ENCODE measurements at places on chromosomes 7 and 10.

GRCh38 chr10:11601670-11602069, 9.8 kb downstream of the USP6NL start:
- DNase-seq = no peak

- DNase-seq = no peak
These were observed 131.6 kb downstream of the NRBF2 start for GRCh38 chr10:63264617-63265221.

DNA sequence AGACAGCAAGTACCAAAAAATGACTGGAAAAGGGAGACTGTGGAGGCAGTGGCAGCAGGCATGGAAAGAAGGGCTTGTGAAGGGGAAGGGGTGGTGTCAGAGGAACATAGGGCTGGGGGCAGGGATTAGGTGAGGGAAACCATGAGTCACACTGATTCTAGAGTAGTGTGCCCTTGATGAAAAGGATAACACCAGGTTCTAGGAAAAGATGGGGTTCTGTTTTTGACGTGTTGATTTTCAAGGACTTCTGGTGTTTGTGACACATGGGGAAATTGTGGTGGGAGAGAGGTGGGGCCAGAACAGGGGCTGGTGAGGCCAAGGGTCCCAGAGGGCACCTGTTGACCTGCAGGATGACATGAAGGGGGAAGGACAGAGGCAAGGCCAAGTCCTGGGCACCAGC, 57.1 kb downstream of the FIGNL1 start:
- DNase-seq = no peak

DNA sequence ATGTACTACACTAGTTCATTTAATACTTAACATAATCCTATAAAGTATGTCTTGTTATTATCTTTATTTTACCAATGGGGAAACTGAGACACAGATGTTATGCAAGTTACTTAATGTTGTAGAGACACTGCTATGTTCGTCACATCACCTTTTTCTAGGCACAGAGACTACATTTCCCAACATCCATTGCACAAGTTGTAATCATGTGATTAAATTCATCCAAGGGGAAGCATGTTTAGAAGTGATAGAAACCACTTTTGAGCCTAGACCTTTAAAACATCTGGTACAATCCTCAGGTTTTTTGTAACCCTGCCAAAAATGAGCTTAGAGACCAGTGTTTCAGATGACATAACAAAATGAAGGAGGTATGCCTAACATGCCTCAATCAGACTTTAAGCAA, 386.8 kb upstream of the HPS1 start:
- no peak for DNase-seq

- DNase-seq = no peak
These were observed 89.6 kb downstream of the PPP1R17 start for GRCh38 chr7:31776616-31777015.

DNA sequence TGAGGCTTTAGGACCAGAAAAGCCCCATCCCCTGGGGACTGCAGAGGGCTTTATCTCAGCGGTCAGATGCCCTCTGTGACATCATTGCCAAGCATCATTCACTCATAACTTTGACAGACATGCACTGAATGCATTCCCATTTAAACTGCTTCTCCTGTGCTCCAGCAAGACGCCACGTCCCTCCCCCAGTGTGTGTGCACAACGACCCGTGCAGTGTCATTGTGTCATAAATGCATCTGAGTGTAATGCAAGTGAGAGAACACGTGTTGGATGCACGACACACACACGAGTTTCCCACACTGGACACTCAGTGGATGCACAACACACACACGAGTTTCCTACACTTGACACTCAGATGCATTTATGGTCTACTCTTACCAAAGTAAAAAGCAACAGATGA, 337.9 kb downstream of the PTPRN2 start:
- DNase-seq = no peak

- DNase-seq = no peak
These were observed 1289.7 kb upstream of the SORCS1 start for GRCh38 chr10:108454224-108454623.

- DNase-seq = no peak
These were observed 11.2 kb downstream of the TRA2A start for GRCh38 chr7:23520582-23520981.

GRCh38 chr7:19713676-19714075, 4.8 kb upstream of the POLR1F start:
- no peak for DNase-seq

- DNase-seq = no peak
These were observed 2.7 kb downstream of the SKIDA1 start for GRCh38 chr10:21522631-21523406.

DNA sequence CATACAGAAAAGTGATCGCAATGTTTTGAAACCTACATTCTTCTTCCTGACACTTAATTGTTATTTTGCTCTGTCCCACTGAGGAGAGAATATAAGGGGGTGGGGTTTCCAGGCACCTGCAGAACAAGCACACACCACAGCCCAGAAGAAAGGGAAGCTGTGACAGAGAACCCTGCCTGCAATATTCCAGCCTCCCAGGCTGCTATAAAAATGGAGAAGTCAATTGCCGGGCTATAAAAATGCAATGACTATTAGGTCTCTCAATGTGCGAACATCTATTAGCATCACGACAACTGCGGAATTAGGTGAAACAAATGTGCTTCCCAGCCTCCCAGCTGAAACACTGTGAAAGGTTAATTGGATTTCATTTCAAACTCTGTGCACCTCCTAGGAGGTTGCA, 145.3 kb upstream of the FRMD4A start:
- DNase-seq = no peak

GRCh38 chr10:71812913-71813590, 38.0 kb downstream of the PSAP start:
- no peak for DNase-seq

DNA sequence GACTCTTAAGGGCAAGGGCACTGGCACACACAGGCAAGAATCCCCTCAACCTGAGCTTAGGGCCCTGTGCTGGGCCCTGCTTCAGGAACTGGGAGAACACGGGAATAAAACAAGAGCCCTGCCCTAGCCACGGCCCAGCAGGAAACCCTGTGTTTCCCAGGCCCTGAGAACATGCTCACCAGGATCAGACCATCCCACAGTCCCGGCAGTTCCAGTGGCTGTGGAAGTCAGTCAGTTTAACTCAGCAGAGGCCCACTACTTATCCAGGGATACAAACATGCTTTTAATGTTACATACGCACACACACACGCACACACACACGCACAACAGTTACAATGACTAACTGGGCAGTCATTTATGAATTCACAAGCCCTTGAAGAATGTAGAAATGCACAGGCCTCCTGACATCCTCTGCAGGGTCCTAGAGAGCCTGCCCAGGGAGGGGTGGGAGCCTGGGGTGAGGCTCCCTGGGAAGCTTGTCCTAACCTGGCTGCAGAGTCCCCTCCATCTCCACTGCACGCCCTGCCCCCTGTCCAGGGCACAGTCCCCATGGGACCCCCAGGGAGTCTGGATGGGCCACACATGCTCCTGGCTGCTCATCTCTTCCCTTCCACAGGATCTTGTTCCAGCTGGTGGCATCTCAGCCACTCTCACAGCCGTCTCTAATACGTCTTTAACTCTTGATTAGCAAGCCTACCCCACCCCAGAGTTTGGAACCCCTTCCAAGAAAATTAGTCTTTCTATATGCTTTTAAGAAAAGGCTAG, 97.6 kb downstream of the TCERG1L start:
- DNase-seq = no peak

GRCh38 chr7:101804967-101805366, 12.5 kb upstream of the CUX1 start:
- DNase-seq = no peak

- no peak for DNase-seq
These were observed 66.2 kb downstream of the FAM241B start for GRCh38 chr10:69696073-69696731.

DNA sequence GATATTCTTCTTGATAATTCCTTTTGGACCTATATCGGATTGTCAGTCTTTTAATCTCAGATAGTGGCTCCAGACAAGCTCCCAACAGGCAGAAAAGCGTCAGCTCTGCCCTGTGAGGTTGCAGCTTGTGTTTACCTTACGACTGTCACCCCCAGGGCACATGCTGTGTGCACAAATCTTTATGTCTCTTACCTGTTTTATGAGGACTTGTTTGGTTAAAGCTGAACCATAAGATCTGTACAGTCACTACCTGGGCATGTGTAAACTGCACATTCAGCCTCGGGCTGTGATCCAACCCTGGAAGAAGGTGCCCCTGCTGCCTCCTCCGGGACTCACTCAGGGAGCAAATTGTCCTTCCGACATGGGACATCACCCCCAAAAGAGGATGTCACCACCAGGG, 119.8 kb downstream of the GALNT17 start:
- no peak for DNase-seq

DNA sequence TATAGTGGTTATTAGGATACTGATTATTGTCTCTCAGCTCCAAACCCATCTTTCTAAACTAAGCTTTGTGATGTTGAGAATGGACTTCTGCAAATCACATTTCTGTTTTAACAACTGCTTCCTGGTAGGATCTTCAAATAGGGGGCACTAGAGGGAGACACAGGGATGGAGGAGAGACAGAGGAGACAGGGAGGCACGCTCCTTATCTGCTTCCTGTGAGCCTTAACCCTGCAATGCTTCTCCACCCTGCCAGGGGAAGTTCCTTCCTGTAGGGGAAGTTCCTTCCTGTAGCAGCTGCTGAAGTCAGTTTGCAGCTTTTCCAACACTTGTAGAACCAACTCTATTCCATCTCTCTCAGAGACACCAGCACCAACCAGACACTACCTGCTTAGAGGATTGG, 847.2 kb downstream of the CCSER2 start:
- no peak for DNase-seq

DNA sequence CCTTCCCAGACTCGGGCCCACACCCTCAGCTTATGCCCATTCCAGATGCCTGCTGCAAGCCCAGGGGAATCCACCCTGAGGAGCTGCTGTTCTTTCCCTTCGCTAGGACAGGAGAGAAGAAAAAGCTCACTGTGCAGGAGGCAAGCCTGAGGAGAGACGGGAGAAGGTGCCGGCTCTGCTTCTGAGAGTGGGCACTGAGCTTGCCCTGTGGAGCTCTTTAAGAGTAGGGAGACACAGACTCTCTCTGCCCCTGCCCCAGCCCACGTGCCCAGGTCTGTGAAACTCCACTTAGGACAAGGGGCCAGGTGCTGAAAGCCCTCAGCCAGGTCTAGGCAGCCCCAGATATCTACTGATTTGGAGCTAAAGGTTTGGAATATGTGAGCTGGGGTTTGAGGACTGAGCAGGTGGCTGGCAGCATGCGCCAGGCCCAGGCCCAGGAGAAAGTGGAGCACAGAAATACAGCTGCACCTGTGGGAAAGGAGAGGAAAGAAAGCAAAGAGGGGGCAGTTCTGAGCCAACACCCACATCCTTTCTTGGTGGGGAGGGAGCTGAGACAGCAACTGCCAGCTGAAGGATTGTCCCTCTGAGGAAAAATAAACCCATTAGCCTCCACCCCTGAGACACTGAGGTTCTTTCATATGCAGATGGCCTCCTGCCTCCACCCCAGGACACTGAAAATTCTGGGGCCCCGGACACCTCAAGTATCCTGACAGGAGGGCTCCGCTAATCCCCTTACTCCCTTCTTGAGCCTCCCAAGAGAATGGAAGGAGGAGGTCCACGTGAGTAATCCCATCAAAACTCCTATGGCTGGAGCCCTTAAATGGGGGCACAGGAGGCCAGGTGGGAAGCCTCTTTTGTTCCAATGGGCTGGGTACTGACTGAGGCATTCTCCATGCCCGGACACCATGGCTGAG, 7.3 kb downstream of the POLL start:
- DNase-seq = no peak

DNA sequence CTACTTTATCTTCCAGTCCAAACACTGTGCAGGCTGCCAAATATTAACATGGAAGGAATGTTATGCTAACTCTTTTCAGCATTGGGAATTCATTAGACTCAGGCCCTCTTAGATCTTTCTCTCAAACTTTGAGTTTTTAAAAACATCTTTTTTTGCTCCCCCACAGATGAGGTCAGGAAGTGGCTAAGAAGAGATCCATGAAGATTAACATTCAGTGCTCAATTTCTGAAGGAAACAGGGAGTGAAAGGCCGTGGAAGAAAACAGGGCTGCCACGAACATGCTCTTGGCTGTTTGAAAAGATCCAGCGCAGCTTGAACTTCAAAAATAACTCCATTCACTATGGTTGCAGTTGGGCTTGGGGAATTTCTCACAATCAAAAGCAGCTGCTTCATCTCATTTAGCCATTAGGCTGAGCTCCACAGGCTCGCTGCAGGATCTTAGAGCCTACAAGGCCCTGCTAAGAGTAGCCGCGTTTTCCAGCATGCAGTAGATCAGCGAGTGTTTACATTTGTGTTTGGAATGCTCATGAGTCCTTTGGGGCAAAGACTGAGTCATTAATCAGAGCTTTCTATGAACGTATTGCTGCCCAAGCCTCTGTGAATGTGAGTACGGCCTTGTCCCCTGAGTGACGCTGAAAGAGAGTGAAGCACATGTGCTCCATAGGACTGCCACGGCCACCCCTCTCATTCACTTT, 41.2 kb upstream of the TNS3 start:
- DNase-seq = no peak

GRCh38 chr10:76651154-76651553, 986.5 kb downstream of the KCNMA1 start:
- DNase-seq = no peak

- no peak for DNase-seq
These were observed 496.3 kb upstream of the GALNT17 start for GRCh38 chr7:70635633-70636032.

- DNase-seq = no peak
These were observed 219.2 kb downstream of the CCSER2 start for GRCh38 chr10:84547616-84548015.

- DNase-seq = no peak
These were observed 836 bp downstream of the ENO4 start for GRCh38 chr10:116850058-116850611.

- DNase-seq = no peak
These were observed 125.2 kb downstream of the TACC2 start for GRCh38 chr10:122113945-122114747.

DNA sequence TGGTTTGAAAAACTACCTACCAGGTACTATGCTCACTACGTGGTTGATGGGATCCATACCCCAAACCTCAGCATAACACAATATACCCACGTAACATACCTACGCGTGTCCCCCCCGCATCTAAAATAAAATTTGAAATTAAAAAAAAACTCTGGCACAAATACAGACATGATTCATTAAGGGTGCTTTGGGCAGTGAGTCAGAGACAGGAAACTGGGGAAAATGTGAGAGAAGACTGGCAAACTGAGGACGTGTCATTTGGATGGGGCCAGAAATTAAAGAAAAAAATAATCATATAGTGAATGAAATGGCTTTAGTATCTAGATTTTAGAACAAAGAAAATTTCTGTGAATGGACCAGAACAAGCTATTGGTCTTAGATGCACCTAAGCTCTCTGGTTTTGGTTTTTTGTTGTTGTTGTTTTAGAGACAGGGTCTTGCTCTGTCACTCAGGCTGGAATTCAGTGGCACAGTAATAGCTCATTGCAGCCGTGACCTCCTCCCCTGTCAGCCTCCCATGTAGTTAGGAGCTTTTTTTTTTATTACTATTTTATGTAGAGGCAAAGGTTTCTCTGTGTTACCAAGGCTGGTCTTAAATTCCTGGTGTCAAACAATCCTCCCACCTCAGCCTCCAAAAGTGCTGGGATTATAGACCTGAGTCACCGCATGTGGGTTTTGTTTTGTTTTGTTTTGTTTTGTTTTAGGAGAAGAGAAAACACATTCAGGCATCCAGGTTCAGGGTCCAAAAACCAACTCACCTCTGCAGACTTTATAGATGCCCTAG, 5.9 kb upstream of the PRSS58 start:
- DNase-seq = no peak

GRCh38 chr7:22653951-22654350, 73.0 kb upstream of the IL6 start:
- no peak for DNase-seq

GRCh38 chr7:29494350-29494749, 69.3 kb upstream of the PRR15 start:
- DNase-seq = no peak

All from GM06990 (cell line).